ENCODE measurements at places on chromosomes 6 and 20.

DNA sequence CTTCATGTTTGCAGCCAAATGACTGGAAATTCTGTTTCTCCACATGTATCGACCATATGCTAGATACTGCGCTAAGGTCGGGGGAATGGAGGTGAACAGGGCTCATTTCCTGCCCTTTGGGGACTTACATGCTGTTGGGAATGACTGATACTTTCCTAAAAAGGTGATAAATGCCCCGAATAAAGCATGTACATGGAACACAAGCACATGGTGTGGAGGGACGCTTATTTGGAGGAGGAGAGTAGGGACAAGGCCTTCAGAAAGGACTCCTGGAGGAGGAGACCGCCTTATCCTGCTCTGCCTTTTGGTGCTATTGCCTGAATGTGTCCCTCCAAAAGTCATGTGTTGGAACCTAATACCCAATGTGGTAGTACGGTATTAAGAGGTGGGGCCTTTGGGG is 344.5 kb downstream of the PRL start:
- DNase-seq: no peak

GRCh38 chr6:104768906-104769305 is 90.8 kb downstream of the HACE1 start:
- DNase-seq: no peak

- DNase-seq: no peak
Measured at GRCh38 chr6:40672087-40672486, 84.9 kb upstream of the LRFN2 start.

DNA sequence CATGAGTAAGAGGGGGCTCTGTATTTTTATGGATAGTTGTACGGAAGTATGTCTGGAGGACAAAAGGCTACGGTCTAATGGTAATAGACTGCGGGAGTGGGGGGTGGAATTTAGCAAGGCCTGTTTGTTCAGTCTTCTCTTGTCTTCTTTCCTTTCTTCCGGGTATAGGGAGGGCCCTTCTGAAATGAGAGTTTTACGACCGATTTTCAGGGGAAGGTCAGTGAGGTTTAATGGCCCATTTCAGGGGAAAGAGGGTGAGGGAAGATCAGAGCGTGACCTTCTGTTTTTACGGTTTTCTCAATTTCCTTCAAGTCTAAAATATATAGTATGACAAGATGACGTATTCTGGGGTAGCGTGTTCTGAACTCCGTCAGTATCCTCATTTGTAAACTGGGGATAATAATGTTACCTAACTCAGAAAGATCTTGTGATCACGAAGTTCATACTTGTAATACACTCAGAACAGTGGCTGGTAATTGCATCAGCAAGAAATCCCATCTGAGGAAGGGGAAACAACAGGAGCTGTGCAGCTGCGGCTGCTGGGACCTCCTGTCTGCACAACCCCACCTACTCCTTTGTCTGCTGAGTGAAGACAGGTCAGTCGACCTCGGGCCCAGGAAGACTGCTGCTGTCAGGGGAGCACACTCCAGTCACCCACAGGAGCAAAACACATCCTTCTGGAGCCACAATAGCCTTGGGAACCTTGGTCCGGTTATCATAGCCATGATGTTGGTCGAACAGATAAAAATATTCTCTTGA is 90.4 kb downstream of the MAP3K7 start:
- DNase-seq: no peak

- no peak for DNase-seq
Measured at GRCh38 chr6:154039231-154039842, at the start of gene OPRM1. Gene OPRM1, plus strand, starts transcription at chr6:154039240. Its CDS starts 305 bp downstream, at chr6:154039545.

DNA sequence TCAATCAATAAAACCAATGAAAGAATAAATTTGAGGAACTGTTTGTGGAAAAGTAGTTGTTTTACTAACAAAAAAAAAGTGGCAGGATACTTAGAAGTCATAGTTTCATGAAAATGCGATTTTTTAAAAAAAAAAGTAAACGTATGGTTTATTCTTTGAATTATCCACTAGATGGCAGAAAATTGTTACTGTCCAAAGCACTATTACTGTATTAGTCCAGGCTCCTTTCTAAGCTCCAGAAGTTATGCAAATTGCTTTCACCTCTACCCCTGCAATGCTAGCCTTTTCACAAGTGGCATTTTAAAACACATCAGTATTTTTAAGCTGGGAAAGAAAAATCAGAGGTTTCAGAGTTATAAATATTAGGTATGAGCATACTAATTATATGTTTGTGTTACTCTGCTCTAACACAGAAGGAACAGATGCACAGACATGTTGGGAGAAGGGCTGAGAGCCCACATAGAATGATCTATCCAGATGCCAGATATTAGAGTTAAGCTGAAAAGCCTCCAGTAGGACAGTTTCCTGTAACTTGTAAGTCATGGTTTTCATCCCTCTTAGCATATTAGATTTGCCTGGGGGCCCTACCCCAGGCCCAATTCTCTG is 63.9 kb downstream of the FHL5 start:
- no peak for DNase-seq

- no peak for DNase-seq
Measured at GRCh38 chr6:19354181-19354580, 483.0 kb upstream of the ID4 start.

GRCh38 chr6:125252891-125253290 is 48.9 kb downstream of the HDDC2 start:
- DNase-seq: no peak

DNA sequence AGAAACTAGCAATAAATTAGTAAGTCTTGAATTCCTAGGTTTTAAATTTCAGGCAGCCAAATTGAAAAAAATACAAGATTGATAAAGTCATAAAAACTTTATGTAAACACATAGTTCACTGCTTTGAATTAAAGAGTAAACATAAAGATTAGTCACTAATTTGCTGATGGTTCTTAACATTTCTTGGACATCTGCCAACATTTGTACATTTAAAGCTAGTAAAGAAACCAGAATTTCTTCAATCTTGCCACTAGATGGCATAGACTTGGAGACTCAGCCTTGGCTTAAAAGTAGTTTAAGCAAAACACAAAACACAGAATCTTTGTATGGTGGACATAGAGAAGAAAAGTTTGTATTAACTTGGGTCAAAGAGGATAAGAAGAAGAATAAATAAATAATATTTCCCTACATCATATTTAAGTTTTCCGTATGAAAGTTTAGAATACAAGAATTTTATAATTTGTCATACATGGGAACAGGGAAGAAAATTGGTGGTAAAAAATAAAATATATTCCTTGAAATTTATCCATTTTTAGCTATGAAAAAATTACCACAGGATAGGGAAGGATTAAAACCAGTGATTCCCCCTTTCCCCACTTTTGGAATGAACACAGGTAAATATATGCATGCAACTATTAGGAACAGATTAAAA is 41.7 kb upstream of the FAM135A start:
- DNase-seq: no peak

DNA sequence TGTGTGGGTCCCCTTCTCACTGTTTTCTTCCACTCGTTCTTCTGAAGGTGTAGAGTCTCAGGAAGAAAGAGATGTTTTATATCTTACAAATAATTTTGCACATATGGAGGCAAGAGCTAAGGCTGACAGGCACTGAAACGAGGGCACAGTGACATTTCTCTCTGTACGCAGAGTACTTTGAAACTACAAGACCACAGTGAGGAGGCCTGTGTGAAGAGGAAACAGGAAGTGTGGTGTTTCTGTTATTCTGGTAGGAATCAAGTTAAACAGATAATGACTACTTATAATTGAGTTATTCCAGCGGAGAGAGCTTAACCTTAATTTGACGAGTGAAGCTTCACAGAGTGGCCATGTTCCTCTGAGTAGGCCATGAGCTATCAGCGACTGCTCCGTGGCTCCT is 4.8 kb downstream of the CDH4 start:
- DNase-seq: no peak

DNA sequence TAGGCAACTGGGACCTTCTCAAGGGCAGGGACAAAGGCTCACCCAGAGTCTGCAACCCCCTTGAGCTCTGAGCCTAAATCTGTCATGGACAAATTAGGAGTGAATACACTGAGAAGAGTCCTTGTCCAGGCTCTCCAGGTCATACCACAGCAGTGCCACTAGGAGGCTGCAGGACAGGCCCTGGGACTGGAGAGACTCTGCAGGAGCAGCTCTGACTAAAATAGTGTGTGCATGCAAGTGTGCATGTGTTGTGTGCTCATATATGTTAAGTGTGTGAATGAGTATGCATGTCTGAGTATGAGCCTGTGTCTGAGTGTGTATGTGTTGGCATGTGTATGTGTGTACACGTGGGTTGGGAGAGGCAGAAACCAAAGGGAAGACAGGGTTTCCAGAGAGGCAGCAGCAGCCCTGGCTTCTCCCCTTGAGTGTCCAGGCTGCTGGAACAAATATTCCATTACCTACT is 27.1 kb downstream of the MRPL14 start:
- DNase-seq: no peak

DNA sequence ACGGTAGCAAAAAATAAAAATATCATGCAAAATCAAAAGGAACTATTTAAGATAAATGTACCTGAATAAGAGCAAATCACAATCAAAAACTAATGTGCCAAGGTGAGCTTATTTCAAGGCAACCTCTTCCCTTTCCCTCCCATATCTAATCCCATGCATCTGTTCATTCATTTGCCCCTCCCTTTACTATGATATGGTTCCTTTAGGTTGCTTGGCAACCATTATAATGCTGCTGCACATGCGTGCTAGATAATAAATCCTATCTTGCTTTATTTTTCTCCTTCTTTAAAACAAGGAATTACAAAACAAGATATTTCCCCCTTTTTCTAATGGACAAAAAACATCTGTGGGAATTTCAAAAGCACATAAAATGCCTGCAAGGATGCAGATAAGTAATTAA is 318.2 kb upstream of the POU3F2 start:
- DNase-seq: no peak

GRCh38 chr6:140344142-140344913 is 969.9 kb upstream of the CITED2 start:
- no peak for DNase-seq

DNA sequence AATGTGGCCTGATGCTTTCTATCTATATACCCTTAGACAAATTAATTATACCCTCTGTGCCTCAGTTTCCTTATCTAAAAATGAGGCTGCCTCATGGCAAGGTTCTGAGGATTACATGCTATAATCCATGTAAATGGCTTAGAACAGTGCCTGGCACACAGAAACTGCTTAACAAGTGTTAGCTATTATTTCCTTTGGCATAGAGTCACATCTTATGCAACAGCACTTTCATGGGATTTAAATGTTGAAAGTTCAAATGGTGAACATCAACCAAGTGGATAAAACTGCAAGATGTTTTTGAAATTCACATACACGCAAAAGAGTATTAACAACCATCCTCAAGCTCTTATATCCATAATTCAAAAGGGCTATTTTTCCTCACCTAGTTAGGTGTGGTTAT is 202.8 kb upstream of the JAG1 start:
- no peak for DNase-seq

- no peak for DNase-seq
Measured at GRCh38 chr20:46088409-46089166, 1.2 kb downstream of the NCOA5 start.

DNA sequence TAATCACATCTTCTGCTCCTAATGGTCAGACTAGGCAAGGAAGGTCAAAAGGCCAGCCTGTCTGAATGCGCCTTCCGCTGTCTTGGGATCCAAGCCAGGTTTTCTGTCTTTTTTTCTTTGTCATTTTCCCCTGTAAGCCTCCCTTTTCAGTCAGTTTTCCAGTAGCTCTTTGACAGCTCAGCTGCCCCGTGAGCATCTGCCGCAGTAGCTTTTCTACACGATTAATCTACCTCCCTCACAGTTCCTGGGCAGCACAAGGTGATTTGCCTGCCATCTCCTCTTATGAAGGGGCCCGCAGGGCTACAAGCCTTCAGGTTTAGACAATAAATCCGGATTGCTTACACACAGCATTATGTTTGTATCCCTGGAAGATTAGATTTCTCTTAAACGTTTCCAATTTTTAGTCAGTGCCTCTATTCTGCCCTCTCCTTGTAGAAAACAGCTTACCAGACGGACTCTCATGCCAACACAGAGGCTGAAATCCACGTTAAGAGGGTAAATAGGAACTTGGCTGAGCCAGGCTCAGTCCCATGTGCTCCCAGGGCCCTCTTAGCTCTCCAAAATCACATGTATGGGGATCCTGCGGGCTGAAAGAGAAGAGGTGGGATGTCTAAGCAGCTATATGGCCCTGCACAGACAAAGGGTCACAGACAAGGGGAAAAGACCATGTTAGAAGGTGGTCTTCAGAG is 77.2 kb downstream of the LY86 start:
- no peak for DNase-seq

GRCh38 chr20:35199740-35200139 is 26.8 kb upstream of the MMP24 start:
- no peak for DNase-seq

GRCh38 chr6:24356310-24356973 is 1.4 kb downstream of the DCDC2 start:
- no peak for DNase-seq
